ENCODE measurements at places on chromosomes 5 and 9.

DNA sequence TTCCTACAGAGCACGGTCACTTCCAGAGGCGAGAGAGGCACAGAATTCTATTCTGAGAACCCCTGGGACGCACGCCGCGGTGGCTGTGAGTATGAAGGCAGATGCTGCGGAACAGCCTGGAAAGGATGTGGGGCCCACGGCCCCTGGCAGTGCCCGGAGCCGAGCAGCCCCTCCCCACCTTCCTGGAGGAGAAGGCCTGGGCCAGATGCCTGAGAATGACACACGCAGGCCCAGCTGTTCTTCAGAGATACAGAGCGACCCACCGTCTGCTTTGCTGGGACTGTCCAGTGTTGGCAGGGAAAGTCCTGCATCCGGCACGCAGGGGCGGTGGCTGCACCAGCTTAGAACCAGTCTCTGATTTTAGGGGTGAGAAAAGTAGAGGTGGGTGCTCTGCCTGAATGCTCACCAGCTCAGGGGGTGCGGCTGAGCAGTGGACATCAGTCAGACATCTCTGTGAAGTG is 116.7 kb upstream of the LPCAT1 start:
- DNase-seq = no peak

- no peak for DNase-seq
Measured at GRCh38 chr5:34656700-34657273, 659 bp downstream of the RAI14 start.

GRCh38 chr9:81855538-81855937 is 72.7 kb upstream of the SPATA31D4 start:
- no peak for DNase-seq

DNA sequence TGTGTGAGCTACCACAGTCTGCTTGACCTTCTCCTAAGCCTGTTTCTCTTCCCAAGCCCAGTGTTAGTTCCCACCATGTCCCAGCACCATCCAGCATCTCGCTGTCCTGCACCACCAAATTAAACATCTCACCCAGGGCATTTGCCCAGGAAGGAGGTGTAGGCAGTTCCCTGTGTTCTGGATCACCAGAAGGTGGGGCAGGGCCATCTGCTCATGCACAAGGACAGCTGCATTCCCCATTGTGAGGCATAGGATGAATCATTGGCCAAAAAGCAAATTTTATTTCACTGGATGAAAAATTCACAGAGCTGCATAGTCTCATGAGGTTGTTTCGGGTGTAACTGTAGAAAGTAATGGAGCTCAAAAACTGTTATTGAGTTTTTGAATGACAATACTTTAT is 89.5 kb upstream of the GRIA1 start:
- no peak for DNase-seq

GRCh38 chr9:72089451-72090130 is 29.2 kb upstream of the C9orf57 start:
- DNase-seq = no peak

DNA sequence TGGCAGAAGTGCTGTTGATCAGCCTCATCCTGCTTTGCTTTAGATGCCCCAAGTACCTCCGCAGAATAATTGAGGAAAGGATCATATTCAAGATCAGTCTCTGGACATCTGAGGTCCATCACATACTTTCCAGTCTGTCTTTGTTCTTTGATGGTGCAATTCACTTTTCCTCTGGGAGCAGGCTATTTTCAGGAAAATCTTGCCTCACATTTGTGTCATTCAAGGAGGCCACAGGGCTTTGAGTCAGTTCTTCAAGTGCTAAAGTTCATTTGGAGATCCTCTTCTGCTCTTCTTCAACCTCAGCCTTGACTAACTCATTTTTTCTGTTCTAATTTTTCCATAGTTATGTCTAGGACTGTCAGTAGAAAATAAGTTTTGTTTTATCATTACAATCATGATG is 18.6 kb downstream of the EQTN start:
- no peak for DNase-seq

GRCh38 chr5:149702934-149703646 is 27.0 kb upstream of the PPARGC1B start:
- no peak for DNase-seq

Data from DMS79 treated with DMSO at 0.1 percent for 48 hours (cell line).